ENCODE measurements at places on chromosomes 7 and 10. TPM values are rescaled to one million over a fixed set of nuclear protein-coding genes. Genes with fewer than 3 reads are reported as not detected.
A peak's percentile ranks its signal among the peaks of the same experiment; 100 is the strongest.

GRCh38 chr10:62818426-62819011 lies 2.4 kb upstream of the EGR2 start:
- DNase-seq: no peak

GRCh38 chr7:104983578-104984539 lies 30.1 kb upstream of the KMT2E start:
- no peak for DNase-seq

- DNase-seq: no peak
Measured at GRCh38 chr10:71900441-71901180, 49.6 kb upstream of the PSAP start.

The GRID2IP gene
- total RNA-seq: not detected

GRCh38 chr10:132460071-132460470 lies 63.1 kb downstream of the PWWP2B start:
- no peak for DNase-seq

DNA sequence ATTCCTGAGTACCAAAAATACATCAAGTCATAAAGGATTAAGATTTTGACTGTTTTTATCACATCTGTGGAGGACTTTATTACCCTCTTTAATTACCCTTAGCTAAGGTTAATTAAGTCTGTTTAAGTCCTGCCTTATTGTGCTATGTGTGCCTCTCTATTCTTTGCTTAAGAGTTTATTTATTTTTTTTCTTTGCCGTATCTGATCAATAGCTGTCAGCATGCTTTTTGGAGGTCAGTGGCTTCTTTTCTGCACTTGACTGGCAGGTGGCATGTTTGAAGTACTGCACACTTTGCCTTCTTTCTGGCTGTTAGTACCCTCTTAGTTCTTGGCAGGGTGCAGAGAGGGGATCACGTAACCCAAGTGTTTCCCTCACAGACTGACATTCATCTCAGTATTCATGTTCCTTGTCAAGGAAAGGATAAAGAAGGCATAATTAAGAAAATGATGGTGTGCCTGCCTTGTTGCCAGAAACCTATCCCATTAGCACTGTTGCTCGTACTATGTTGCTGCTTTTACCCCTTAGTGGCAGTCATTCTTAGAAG lies 225.8 kb downstream of the EXOC4 start:
- DNase-seq: no peak

DNA sequence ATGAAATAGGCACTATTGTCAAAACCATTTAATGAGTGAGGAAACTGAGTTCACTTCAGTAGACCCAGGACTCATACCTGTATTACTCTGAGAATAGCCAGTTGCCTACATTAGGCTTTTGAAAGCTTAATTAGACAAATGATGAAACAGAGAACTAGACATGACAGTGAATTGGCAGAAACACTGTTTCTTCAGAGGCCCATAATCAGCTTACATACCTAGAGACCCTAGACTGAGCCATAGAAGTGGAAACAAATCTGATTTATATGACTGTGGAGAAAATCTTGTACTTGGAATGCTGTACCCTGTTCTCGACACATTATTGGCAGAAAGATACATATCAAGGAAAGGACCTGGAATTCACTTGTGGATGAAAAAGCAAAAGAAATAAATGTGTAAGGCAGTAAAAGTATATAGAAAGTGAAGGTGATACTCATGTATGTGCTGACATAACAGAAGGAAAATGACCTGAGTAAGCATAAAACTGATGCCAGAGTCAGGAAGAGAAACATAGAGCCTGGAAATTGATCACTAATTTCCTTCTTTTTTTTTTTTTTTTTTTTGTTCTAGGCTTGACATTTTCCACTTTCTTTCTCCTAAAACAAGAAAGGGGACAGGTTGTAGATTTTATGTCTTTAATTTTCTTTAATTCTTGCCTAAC lies 251.5 kb downstream of the BICC1 start:
- DNase-seq: no peak

The SPDYE8 gene
- total RNA-seq: not detected

The AUTS2 gene
- 12.8 TPM for total RNA-seq

- DNase-seq: peak; percentile 37
Measured at GRCh38 chr7:73941836-73942551, 81.0 kb downstream of the TMEM270 start.

DNA sequence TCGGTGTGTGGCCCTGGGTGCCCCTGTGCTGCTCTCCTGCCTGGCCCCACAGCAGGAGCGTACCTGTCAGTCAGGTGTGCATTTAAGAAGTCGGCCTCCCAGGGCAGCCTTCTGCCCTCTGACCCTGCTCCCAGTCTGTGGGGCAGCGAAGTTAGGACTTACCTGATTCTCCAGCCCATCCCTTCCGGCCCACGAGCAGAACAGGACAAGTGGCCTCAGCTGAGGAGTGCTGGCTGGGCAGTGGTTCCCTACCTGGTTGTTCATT lies 24.7 kb downstream of the CTBP2 start:
- DNase-seq: no peak

DNA sequence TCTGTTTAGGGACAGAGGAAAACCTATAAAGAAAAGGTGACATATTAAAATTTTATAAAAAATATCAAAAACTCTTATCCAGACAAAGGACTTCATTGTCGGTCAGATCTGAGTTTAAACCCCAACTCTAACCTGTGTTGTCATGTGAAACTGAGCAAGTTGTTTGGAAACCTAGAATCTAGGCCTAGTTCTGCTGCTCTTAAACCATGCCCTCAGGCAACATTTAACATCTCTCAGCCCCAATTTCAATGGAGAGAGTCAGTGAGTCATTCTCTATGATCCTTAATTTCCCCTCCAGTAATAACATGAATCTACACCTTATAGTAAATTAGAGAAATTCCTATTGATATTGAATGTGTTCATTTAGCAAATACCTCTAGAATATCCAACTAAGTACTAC lies 192.3 kb downstream of the IMMP2L start:
- DNase-seq: no peak

The MSANTD7 gene
- total RNA-seq: 13.8 TPM

GRCh38 chr10:45581216-45581549 lies 91.4 kb downstream of the ZFAND4 start:
- no peak for DNase-seq

- DNase-seq: no peak
Measured at GRCh38 chr7:89165421-89165820, 369.9 kb upstream of the TEX47 start.

- no peak for DNase-seq
Measured at GRCh38 chr10:50452603-50453002, 171.2 kb downstream of the SGMS1 start.

GRCh38 chr7:121558288-121558687 lies 162.2 kb upstream of the FAM3C start:
- no peak for DNase-seq

GRCh38 chr10:86520871-86521677 lies 518 bp downstream of the WAPL start:
- DNase-seq: no peak

DNA sequence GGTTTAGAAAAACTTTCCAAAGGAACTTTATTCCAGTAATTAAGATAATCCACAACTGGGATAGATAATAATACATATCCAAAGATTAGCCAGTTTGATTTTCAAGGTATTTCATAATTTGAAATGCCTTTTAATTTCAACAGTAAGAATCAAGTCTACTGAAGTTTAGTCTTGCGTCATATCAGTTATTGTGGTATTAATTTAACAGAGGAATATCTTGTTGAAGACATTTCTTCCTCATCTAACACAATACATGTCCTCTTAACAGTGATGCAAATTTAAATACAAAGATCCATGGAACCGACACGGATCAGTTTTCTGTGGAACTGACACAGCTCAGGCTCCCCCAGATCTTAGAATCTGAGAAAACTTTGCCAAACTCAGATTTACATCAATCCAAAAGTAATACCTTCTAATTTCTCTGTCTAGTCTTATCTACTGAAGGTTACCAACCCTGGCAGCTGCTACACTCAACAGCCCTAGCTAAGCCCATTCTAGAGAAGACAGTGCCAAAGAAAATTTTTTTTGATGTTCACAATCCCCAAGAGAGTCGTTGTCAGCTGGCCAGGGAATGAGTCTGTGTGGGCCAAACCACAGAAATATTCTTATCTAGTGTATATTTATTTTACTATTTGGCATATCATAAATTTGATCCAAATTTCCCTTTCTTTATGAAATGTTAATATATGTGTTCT lies 365.2 kb upstream of the MEOX2 start:
- DNase-seq: no peak

DNA sequence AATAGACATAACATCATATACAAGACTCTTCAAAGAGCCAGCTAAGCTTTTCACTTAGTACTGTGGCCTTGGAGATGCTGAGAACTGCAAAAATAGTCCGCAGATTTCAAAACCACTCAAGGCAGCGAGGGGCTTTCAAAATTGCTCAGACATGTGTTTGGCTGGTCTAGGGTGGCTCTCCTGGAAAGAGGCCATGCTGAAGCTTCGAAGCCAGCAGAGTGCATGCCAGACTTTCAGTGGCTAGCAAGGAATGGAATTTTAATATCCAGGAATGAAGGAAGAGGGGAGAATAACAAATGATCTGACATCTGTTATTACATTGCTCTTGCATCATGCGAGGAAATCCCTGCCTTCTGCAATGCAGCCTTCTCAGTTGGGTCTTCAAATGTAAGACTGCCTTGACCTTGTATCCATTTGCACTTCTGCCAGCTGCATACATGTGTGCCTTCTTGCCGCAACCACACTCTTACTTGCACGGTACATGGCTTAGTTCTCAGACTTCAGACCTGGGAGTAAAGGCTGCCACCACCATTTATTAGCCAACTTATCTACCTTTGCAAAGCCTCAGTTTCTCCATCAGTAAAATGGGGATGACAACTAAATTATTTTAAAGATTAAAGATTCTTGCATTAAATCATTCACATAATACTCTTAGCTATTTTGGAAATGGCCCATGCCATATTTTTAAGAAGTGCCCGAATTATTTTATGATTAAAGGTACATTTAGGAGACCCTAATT lies 55.9 kb downstream of the ITIH5 start:
- DNase-seq: no peak

The SUN3 gene
- 0.64 TPM for total RNA-seq
